ENCODE measurements at places on chromosomes 7 and 10.

GRCh38 chr7:135650831-135651573 lies 11.3 kb upstream of the STMP1 start:
- peaks cover 2% of the 10 kb centered on the region for H3K4me1 ChIP-seq
- H3K27me3 ChIP-seq = no peaks in the 10 kb centered on the region
- H3K27ac ChIP-seq = no peak overlapping the region
- DNase-seq = peak; percentile 67

DNA sequence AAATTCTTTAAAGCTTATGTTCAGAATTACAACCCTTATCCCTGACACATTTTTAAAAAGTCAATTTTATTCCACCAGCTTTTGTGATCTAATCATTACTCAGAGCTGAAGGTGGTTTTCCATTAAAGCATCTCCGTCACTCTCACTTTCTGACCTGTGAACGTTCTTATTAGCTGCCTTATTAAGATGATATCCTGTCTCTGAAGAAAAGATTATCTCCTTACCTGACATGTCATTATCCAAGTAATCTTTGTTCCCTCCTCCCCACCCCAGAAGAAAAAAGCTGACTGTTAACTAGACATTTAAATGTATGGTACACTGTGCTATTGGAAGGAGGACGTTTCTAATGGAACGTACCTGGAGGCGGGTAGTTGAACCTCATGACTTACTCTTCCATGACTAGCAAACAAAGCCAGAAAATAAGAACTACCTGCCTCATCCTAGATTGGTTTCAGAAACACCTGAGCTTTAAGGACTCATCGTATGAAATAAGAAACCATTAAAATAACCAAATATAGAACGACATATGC lies 708.7 kb downstream of the PARD3 start:
- no peaks in the 10 kb centered on the region for H3K27me3 ChIP-seq
- H3K4me3 ChIP-seq = no peak overlapping the region
- DNase-seq = no peak

GRCh38 chr10:74113546-74113945 lies 37.1 kb downstream of the AP3M1 start:
- no peak overlapping the region for H3K4me3 ChIP-seq
- H3K36me3 ChIP-seq = peaks cover 81% of the 10 kb centered on the region
- peaks cover 9% of the 10 kb centered on the region for H3K4me1 ChIP-seq
- no peak overlapping the region for H3K27ac ChIP-seq

DNA sequence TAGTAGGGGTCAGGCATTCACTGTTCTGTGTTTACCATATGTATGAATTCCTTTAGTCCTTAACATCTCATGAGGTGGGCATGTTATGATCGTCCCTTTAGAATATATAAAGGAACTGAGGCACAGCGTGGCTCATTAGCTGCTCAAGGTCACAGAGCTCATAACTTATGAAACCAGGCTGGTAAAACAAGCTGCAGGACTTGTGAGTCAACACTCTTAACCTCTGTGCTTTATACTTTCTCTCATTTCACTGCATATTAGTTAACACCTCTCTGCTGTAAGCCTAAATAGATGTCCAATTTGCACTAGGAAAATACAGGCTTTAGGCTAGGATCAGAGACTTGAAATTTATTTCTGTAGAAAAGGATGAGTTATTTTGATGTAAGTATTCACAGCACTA lies 180.3 kb upstream of the HDAC9 start:
- no peak for DNase-seq
- no peak overlapping the region for H3K4me3 ChIP-seq
- no peaks in the 10 kb centered on the region for H3K4me1 ChIP-seq

DNA sequence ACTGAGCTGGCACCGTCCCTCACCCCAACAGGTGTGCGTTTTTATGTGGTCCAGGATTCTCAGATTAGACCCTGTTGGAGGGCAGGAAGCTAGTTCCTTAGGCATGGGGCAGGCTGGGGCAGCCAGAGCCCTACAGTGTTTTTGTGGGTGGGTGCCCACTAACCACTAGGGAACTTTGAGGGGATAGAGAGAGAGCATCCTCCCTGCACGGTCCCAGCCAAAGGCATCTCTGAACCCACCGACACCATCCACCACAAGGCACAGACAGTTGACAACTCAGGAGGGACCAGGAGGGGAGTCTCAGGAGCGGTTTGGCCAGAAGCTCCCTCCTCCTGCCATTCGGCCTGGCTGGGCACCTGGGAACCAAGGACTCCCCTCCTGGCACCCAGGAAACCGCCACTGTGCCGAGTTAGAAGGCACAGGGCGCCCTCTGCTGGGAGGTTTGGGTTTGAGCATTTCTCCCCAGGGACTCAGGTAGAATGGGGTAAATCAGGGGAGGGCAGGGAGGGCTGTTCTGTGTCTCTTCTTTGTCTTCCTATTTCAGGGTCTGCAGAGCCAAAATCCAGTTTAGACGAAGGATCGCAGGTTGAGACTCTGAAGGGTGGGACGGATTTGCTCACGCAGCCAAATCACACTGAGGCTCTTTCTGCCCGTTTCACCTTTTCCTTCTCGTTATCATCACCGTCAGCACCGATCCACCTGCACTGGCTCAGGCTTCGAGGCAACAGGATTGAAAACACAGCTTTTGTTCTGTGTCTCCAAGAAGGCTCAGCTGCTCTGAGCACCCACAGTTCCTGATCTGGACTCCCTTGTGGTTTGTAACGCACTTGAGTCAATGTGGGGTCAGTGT lies 84.8 kb upstream of the COL13A1 start:
- peak; percentile 33 for DNase-seq
- H3K36me3 ChIP-seq = no peaks in the 10 kb centered on the region
- peaks cover 10% of the 10 kb centered on the region for H3K4me1 ChIP-seq
- no peak overlapping the region for H3K27ac ChIP-seq
- no peak overlapping the region for H3K4me3 ChIP-seq

- H3K27me3 ChIP-seq = no peaks in the 10 kb centered on the region
- H3K27ac ChIP-seq = no peak overlapping the region
Observed at GRCh38 chr10:84935772-84936171, 607.4 kb downstream of the CCSER2 start.

- no peak overlapping the region for H3K4me3 ChIP-seq
- DNase-seq = no peak
- peaks cover 24% of the 10 kb centered on the region for H3K36me3 ChIP-seq
Observed at GRCh38 chr10:125013529-125013872, 71.6 kb downstream of the ZRANB1 start.

DNA sequence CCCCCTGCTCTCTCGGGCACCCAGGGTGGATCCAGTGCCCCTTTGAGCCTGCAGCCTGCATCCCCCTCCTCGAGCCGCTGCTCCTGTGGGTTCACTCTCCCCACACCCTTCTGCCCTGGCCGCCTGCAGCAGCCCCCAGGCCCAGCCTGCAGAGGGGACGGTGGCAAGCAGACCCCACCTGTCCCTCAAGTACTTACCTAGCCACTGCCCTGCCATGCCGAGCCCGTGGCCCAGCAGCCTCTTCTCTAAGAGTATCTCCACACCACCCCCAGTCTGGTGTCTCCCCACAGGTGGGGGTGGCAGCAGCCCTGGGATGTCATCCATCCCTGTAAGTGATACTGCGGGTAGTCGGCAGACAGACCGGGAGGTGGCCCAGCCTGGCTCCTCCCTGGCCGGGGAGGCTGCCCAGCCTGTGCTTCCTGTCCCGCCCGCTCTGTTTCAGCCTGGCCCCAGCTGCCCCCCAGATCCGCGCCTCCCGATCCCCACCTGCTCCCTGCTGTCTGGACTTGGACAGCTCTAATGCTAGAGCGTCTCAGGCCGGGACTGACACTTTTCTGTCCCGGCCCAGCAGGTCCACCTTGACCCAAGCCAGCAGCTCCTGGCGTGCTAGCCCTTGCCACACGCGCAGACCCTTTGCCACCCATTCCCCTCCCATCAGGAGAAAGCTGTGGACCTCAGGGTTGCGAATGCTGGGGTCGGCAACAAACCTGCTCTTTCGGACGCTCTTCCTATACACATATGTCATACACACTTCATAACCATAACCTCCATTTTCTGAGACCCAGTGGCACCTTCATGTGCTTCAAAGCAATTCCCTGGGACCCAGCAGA lies 25.0 kb downstream of the YKT6 start:
- no peak overlapping the region for H3K27ac ChIP-seq
- DNase-seq = no peak

DNA sequence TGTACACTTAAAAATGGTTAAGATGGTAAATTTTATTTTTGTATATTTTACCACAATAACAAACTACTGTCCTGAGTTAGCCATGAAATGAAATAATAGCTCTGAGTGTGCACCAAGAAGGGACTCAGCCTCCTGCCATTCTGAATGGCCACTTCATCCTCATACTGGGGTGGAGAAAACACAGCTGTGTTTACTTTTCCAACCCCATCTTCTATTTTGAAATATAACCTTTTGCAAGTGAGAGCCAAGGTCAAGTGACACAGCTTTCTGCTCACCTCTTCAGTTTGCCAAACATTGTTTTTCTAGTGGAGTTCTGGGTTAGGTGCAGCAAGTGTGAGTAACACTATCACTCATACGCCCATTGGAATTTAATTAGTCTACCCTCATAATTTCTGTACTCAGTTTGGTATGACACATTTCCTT lies 107.4 kb upstream of the GLCCI1 start:
- no peak overlapping the region for H3K4me3 ChIP-seq
- H3K27me3 ChIP-seq = no peaks in the 10 kb centered on the region
- no peaks in the 10 kb centered on the region for H3K36me3 ChIP-seq
- peak; percentile 87 for DNase-seq

- H3K4me3 ChIP-seq = no peak overlapping the region
- H3K4me1 ChIP-seq = peaks cover 15% of the 10 kb centered on the region
- DNase-seq = peak; percentile 69
- no peaks in the 10 kb centered on the region for H3K27me3 ChIP-seq
- H3K36me3 ChIP-seq = no peaks in the 10 kb centered on the region
- H3K27ac ChIP-seq = no peak overlapping the region
Observed at GRCh38 chr7:116173051-116174028, 37.0 kb upstream of the TES start.

DNA sequence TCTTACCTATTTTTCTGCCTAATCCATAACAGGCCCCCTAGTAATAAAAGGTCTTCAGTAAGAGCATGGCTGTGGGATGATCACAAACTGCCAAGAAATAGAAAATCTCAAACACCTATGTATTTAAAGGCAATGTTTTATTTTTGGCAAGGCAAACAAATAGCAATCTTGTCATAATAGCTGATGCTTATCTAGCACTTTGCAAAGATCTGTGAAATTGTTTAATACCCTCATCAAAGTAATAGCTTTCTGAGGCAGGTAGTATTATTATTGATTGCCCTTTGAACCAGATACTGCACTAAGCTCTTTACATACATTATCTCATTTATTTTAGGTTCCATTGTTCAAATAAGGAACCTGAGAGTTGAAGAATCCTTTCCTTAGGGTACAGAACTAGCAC lies 1.6 kb upstream of the CADPS2 start:
- no peak overlapping the region for H3K4me3 ChIP-seq
- no peaks in the 10 kb centered on the region for H3K36me3 ChIP-seq
- peaks cover 4% of the 10 kb centered on the region for H3K27me3 ChIP-seq
- H3K4me1 ChIP-seq = no peaks in the 10 kb centered on the region

GRCh38 chr7:2637505-2638223 lies 5.9 kb downstream of the TTYH3 start:
- H3K4me1 ChIP-seq = peaks cover 60% of the 10 kb centered on the region
- H3K4me3 ChIP-seq = no peak overlapping the region
- H3K27me3 ChIP-seq = no peaks in the 10 kb centered on the region
- peaks cover 1% of the 10 kb centered on the region for H3K36me3 ChIP-seq

- H3K36me3 ChIP-seq = no peaks in the 10 kb centered on the region
- H3K27me3 ChIP-seq = no peaks in the 10 kb centered on the region
- H3K27ac ChIP-seq = no peak overlapping the region
- no peak for DNase-seq
- H3K4me1 ChIP-seq = peaks cover 27% of the 10 kb centered on the region
Observed at GRCh38 chr10:3892440-3893425, 107.7 kb upstream of the KLF6 start.

Data from IMR-90 (cell line).